ENCODE measurements at places on chromosomes 1 and 21.

- DNase-seq: no peak
These were observed 11.8 kb upstream of the CSF1 start for GRCh38 chr1:109898842-109899241.

DNA sequence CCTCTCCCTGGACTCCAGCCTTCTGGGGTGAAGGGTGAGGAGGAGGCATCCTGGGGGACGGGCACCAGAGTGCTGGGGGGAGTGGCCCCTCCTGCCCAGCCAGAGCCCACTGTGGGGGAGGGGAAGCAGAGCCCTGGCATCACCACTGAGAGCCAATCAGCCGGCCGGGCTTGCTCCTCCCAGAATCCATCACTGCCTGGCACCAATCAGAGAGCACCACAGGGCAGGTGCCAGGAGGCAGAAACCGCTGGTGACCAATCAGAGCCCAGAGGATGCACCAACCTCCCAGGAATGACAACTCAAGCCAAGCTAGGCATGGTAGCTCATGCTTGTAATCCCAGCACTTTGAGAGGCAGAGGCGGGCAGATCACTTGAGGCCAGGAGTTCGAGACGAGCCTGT, 27.9 kb downstream of the CASZ1 start:
- DNase-seq: no peak

- DNase-seq: no peak
These were observed 5.4 kb downstream of the VTCN1 start for GRCh38 chr1:117205368-117205767.

- no peak for DNase-seq
These were observed 71.7 kb downstream of the CD46 start for GRCh38 chr1:207823531-207823879.

DNA sequence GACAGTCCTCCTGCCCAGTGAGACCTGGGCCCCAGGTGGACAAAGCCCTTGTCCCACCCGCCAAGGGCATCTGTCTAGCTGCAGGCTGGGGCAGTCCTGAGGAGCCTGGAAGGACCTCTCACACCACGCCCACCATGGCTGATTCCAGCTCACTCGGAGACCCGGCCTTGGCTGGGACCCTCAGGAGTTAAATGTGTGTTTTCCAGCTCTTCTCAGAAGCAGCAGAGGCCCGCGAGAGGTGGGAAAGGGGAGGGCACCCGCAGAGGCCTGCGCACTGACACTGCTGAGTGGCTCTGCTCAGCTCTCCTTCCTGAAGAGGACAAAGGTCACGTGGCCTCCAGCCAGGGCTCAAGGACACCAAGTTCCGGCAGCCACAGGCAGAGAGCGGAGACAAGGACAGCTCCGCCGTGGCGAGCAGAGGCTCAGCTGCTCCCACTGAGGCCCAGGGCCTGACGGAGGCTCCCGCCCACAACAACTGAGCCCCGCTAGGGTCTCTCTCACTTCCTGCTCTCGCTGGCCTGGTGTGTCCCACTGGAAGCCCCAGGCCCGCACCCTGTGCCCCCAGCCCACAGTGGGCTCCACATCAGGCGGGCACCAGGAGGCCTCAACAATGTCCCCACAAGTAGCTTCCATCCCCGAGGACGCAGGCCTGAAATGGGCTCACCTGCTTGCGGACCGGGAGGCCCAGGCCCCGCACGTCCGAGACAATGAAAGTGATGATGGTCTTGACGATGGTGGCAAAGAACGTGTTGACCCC, 16.9 kb downstream of the SLC19A1 start:
- peak; percentile 75 for DNase-seq

DNA sequence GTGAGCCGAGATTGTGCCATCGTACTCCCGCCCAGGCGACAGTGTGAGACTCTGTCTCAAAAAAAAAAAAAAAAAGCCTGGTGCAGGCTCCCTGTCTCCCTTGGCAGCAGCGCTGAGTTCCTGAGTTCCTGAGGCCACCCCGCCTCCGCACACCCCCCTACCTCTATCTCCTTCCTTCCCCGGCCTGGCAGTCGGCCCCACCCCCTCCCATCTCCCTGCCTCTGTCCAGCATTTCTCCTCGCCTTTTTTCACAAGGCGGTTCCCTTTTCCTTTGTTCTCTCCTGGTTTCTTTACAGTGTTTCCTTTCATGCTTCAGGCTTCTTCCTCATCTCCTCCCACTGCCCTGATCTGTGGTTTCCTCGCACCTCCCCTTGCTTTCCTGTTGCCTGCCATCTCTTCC, 2.7 kb downstream of the RORC start:
- DNase-seq: peak; percentile 65

- no peak for DNase-seq
These were observed 95.2 kb downstream of the NTPCR start for GRCh38 chr1:233045588-233045987.

DNA sequence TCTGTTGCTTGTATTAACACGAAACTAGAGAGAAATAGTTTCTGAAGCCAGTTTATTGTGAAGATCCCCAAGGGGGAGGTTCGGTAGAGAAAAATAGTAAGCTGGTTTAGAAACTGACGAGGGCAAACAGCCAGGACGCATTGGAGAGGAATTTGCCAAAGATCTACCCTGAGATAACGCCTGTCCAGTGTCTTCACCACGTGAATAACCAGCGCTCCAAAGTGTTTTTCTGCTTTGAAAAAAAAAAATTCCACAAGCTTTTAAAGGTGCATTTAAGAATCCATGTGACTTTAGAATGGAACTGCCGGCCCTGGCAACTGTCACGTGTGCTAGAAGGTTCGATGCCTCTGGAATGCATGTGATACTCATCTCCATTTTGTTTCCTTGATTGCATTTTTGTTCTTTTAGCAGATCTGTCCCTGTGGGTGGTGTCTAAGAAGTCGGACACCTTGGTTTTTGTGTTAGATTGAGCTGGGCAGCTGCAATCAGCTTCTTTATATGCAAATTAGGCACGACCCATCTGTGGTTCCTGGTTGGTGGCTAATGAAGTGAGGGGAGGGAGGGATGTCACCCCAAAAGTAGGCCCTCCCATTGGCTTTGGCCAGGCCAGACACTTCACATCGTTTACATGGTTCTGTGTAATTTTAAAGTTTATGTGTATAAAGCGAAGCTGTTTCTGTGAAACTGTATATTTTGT, 1.3 kb upstream of the THAP3 start:
- no peak for DNase-seq

DNA sequence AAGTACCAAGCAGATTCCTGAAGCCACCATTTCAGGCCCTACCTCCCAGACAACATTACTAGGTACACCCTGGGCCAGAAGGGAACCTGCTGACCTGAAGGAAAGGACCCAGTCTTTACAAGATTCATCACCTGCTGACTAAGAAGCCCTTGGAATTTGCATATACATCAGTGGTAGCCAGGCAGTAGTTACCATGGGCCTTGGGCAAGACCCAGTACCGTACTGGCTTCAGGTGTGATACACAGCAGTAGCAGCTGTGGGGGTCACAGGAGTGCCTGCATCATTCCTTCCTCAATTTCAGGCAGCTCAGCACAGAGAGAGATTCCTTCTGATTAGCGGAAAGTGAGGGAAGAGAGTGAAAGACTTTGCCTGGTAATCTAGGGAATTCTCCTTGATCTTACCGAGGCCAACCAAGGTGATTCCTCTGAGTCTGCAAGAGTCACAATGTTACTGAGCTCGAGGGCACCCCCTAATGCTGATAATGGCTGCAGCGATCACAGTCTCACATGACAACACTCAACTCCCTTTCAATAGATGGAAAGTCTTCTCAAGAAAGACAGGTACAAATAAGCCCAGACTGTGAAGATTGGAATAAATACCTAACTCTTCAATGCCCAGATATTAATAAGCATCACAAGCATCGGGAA, 22.0 kb upstream of the UHMK1 start:
- DNase-seq: no peak

DNA sequence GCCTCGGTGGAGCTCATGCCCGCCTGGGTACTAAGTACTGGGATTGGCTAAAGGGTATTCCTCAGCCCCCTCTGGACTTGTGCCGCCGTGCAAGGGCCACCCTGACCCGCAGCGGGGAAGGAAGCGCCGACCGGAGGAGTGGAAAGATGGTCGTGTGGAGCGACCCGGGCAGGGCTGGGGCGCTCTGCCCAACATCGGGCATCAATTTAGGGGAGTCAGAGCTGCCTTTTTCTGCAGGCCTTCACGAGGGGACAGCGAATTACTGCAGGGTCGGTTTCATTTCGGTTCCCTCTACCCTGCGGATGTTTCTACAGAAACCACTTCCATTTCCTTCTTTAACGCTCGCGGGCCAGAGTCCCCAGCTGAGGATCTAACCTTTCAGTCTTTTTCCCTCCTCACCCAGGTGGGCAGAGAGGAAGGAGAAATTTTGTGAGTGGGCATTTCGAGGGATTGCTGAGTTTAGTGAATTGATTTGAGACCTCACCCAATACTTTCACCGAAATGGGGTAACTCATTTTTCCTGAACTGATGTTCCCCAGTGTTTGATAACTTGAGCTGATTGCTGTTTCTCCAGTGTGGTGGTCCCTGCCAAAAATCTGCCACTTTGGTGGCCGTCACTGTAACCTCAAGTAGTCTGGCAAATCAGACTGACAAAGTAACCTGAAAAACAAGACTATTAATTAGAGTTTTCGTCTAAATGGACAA, 1.1 kb downstream of the TOR1AIP1 start:
- no peak for DNase-seq

DNA sequence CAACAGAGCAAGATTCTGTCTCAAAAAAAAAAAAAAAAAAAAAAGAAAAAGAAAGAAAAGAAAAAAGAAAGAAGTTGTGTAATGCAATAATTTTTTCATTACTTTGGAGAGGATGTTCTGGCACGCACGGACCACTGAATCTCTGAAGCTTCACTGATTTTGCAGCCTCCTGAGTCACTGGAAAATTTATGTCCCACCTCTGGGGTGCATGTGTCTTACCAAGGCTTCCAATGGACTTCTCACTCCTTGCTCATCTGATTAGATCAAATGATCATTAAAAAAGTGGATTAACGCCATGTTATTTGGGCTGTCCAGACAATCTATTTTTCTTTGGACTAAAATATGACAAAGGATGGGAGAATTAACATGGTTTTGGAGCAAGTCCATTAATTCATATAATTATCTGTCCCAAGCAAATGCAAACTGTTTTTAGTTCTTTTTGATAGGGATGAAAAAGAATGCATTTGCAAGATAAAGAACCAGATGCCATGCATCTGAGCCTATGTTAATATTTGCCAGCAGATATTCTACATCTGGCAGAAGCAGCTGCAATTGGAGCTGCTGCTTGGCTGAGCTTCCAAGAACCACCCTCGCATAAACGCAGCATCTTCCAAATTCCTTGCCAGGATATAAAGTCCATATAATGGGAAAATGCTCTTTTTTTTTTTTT, 10.1 kb upstream of the MAP1LC3C start:
- no peak for DNase-seq

- no peak for DNase-seq
These were observed 25.5 kb downstream of the B3GALT5 start for GRCh38 chr21:39638281-39638680.

DNA sequence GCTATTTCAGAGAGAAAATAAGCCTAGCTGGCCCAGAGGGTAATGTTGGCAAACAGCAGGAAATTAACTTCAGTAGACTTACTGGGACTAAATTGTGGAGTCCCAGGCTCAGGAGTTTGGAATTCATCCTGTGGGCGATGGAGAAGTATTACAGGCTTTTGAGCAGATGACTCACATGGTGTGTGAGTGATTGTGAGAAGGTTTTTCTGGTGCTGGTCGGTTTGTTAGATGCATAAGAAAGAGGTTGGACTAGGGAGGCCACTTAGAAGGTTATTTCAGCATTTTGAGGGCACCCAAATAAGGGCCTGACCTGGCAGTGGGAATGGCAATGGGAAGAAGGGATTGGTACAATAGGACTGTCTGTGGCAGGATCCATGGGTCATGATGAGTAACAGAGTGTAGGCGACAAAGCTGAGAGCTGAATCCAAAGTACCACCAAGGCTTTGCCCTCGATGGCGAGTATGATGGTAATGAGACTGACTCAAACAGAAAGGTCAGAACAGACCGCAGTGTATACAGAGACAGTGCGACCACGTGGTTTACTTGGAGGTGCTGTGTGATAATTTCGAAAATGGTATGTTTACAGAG, 69.2 kb upstream of the KIF26B start:
- no peak for DNase-seq

DNA sequence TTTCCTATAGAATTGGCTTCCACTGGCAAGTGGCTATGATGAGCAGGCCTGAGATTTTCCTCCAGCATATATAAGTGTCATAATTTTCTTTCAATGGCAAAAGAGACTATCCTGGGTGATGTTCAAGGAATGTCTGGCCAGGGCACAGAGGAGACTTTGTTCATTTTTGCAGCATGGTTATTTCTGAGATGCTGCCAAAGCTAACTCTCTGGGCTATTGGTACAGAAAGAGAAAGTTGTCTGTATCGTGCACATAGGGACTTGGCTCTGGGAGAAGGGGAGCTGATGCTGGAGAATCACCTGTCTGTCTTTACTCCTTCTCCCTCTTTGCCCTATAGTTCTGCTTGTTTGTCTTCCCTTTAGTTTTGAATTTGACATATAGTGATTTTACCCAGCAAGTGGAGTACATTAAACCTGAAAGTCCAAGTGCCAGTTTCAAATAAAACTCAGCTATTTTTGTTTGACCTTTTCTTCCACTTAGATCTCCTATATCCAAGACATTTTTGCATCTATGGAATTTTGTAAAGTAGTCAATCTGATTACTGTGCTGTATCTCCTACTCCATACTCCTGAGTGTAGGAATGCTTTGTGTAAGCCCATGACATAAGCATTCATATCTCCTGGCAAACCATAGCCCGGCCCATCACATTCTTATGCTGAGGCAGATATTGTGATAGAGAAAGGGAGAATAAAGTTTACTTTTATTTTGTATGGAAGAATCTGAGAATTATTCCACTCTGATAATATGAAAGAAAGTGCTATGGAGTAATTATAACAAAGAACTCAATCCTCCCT, 3.9 kb downstream of the FNDC7 start:
- DNase-seq: no peak

DNA sequence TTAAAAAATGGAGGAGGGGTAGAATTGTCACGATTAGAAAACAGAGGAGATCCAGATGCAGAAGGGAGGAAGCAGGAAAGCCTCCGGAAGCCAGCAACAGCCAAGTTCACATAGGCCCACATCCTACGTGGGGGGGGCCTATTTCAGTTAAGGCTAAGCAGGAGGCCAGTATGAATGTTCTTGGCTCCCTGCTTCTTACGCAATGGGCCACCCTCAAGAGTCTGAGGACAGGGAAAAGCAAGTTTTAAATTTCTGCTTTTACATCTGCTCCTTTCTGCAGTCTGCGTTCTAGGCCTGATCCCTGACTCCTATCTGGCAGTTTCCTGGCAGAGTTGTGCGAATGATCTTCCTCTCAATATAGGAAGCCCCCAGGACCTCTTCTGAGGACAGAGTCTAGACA, 30.6 kb downstream of the RABIF start:
- no peak for DNase-seq

- no peak for DNase-seq
These were observed 426.7 kb downstream of the KCNT2 start for GRCh38 chr1:196181594-196181878.

- DNase-seq: no peak
These were observed 6.4 kb upstream of the TNNI1 start for GRCh38 chr1:201427963-201428362.

Measured in lower lobe of right lung (tissue), 2 donors.